ENCODE measurements at places on chromosomes 13 and 19. TPM values are rescaled to one million over a fixed set of nuclear protein-coding genes. Genes with fewer than 3 reads are reported as not detected.

DAND5 gene
- polyA plus RNA-seq: 0.18 TPM

FZR1 gene
- polyA plus RNA-seq: 55.1 TPM

CDX2 gene
- polyA plus RNA-seq: not detected

TEX26 gene
- polyA plus RNA-seq: 1.7 TPM

SLC25A41 gene
- polyA plus RNA-seq: 1.6 TPM

REX1BD gene
- polyA plus RNA-seq: 47.1 TPM

NOVA2 gene
- polyA plus RNA-seq: 5.4 TPM

VSTM2B gene
- 0.42 TPM for polyA plus RNA-seq

FAM83E gene
- polyA plus RNA-seq: 1.1 TPM

OR7C1 gene
- polyA plus RNA-seq: 0.06 TPM

NCR1 gene
- polyA plus RNA-seq: 0.14 TPM

JSRP1 gene
- 0.56 TPM for polyA plus RNA-seq

WDFY2 gene
- polyA plus RNA-seq: 19.1 TPM

USPL1 gene
- 21.5 TPM for polyA plus RNA-seq

HIPK4 gene
- 0.14 TPM for polyA plus RNA-seq

TYK2 gene
- 123 TPM for polyA plus RNA-seq

LRRC25 gene
- 1.6 TPM for polyA plus RNA-seq

TRAPPC5 gene
- polyA plus RNA-seq: 71.1 TPM

CABP5 gene
- not detected for polyA plus RNA-seq

PSG6 gene
- not detected for polyA plus RNA-seq

SULT2A1 gene
- polyA plus RNA-seq: 0.04 TPM

EPSTI1 gene
- polyA plus RNA-seq: 11.4 TPM

GNA15 gene
- polyA plus RNA-seq: 1.6 TPM

CBARP gene
- 1.5 TPM for polyA plus RNA-seq

ISYNA1 gene
- 104 TPM for polyA plus RNA-seq

PSG2 gene
- polyA plus RNA-seq: not detected

APOE gene
- 412 TPM for polyA plus RNA-seq

ZNF229 gene
- 16.1 TPM for polyA plus RNA-seq
